Stimulated activated CD4-positive, alpha-beta T cell treated with anti-CD3 and anti-CD28 coated beads, Interleukin-1b, Interleukin-23, amount 100 ng/mL, for 1 hour (primary cell): ENCODE measurements at places on chromosomes 2 and 18.

- no peak for DNase-seq
Measured at GRCh38 chr2:146547236-146547635, 1297.6 kb upstream of the ACVR2A start.

DNA sequence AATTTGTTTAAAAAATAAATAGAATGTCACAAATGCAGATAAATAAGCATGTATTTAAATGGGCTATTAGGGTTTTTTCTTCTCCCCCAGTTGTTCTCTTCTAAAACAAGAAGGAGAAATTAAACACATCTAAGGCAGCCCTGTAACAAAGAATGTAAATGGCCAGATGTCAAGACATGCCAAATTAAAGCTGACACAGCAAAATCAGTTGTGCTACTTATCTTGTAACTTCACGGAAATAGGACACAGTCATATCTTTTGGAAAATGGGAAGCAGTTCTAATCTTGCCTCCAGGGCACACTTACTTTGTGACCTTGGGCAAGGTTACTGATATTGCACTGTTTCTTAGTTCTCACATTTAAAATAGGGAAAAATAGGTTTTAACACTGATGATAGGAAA lies 200.1 kb upstream of the NRXN1 start:
- DNase-seq, result no peak

DNA sequence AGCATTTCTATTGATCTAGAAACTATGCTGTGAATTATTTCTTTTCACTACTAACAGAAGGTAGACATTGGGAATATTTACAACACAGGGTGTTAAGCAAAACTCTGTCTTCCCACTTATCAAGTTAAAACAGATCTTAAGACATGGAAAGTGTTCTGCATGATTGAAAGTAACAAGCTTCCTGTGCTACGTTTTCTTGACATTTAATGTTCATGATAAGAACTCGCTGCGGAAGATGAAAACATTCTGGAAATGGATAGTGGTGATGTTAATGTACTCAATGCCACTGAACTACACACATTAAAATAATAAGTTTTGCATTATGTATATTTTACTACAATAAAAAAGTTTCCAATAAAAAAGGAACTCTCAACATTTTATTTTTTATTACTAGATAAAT lies 74.4 kb upstream of the SCN7A start:
- DNase-seq, result no peak

- no peak for DNase-seq
Measured at GRCh38 chr2:190050001-190050400, 12.5 kb downstream of the MSTN start.

GRCh38 chr2:39851251-39851650 lies 72.2 kb upstream of the THUMPD2 start:
- DNase-seq, result no peak

DNA sequence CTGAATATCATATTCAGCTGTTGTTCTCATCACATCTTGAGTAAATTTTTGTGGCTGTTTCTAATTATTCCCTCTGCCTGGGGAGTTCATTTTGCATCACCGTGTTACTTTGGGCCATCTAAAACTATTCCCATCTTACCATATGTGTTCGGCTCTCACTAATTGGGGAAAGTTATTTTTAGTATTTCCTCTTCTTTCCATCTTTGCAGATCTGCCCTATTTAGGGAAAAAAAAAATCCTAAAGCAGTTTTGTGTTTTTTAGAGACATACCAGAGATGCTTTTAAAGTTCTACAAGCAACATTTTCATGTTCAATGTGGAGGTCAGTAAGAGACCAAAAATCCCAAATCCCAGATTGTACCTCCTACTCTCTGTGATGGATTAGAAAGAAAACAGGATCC lies 111.3 kb upstream of the NDUFV2 start:
- no peak for DNase-seq

DNA sequence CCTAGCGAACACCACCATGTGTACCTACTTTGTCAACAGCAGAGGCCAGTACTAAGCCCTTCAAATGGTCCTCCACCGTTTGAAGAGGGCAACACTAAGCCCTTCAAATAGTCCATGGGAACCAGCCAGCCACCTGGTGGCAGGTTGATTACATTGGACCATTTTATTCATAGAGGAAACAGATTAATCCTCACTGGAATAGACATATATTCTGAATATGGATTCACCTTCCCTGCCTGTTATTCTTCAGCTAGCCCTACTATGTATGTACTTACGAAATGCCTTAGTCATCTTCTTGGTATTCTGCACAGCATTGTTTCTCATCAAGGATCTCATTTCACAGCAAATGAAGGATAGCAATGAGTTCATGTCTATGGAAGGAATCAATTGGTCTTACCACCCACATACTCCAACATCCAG lies 10.0 kb upstream of the ZNF396 start:
- DNase-seq, result no peak

GRCh38 chr2:46967990-46968647 lies 52.5 kb upstream of the MCFD2 start:
- DNase-seq, result no peak

GRCh38 chr2:117953231-117953630 lies 60.6 kb downstream of the CCDC93 start:
- DNase-seq, result no peak

GRCh38 chr2:173239644-173240043 lies 115.0 kb upstream of the CDCA7 start:
- DNase-seq, result no peak

- no peak for DNase-seq
Measured at GRCh38 chr2:213162516-213163118, 11.2 kb upstream of the IKZF2 start.

GRCh38 chr18:27921904-27922751 lies 254.8 kb downstream of the CDH2 start:
- no peak for DNase-seq

DNA sequence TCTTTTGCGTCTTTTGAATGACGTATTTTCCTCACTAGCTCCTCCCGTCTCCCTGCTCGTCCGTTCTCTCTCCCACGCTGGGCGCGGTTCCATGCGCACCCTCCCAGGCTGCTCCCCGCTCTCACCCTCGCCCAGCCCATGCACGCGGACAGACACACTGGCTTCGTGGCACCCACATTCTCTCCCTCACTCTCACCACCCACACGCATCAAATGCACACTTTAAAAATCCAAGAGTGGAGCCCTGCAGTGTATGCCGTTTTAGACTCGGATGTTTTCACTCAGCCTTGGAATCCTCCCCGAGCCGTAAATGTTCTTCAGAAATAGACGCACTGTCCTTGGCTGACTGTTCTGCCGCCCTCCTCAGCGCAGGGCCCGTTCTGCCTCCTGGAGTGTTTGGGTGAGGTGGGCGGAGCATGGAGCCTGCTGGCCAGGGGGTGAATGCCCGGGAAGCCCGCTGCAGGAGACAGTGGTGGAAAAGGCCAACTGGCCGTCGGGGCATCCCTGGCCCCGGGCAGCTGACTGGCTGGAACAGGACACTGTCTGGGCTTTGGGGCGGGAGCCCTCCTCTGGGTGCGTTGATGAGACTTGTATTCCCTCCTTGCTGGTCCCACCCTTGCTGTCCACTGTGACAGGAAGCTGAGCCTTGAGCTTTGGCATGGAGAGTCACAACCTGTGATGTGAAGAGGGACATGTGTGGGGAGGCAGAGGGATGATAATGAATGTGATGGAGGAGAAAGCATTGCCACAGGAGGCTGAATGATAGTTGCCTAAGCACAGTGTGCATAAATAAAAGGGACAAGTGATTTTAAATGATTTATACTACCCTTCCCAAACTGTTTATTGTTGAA lies 35.4 kb upstream of the LYPD6B start:
- DNase-seq, result no peak

DNA sequence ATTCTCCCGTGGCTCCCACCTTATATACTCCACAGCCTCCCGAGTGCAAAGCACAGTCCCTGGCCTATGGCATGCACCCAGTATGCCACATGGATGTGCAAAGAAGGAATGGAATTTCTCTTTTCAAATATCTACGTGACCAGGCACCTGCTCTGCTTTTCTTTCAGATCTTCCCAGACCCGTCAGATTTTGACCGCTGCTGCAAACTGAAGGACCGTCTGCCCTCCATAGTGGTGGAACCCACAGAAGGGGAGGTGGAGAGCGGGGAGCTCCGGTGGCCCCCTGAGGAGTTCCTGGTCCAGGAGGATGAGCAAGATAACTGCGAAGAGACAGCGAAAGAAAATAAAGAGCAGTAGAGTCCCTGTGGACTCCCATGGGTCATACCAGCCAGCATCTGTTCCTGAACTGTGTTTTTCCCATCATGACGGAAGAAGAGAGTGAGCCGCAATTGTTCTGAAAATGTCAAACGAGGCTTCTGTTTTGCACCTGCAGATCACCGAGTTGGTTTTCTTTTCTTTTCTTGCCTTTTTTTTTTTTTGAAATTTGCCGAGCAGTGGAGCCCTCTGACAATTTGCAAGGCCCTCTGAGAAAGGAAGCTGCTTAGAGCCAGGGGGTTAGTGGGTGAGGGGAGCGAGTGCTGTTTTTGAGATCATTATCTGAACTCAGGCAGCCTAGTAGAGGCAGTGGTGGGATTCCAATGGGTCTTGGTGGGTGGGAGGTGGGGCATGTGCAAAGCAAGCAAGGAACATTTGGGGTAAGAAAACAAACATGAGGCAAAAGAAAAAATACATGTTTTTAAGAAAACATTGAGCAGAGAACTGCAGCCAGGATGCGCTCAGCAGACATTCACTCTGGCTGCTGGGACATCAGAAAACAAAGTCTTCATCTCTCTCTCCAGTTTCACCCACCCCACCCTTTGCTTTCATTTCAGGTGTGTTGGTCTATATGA lies 26.2 kb downstream of the LBH start:
- DNase-seq, result no peak

GRCh38 chr2:11955884-11956291 lies 209.5 kb downstream of the LPIN1 start:
- no peak for DNase-seq

GRCh38 chr18:56100090-56100722 lies 512.2 kb upstream of the TCF4 start:
- no peak for DNase-seq

GRCh38 chr2:151161821-151162551 lies 99.7 kb downstream of the RBM43 start:
- no peak for DNase-seq

DNA sequence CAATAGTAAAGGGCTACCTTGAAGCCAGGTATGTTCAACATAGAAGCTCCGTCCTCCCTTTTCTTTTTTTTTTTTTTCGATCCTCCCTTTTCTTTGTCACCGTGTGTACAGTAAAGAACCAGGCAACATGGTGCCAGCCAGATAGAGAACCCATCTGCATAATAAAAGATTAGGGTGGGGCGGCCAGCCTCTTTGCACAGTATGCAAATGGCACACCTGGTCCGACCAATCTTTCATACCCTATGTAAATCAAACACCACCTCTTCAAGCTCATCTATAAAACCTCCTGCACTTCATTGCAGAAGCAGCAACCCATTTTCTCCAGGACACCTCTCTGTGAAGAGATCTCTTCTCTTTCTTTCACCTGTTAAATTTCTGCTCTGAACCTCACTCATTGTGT lies 7.3 kb upstream of the WDR33 start:
- no peak for DNase-seq

GRCh38 chr2:126614524-126615227 lies 41.3 kb upstream of the GYPC start:
- no peak for DNase-seq

GRCh38 chr2:212929971-212930370 lies 221.4 kb downstream of the IKZF2 start:
- no peak for DNase-seq

GRCh38 chr18:13218997-13219396 lies 437 bp downstream of the LDLRAD4 start:
- DNase-seq, result no peak

DNA sequence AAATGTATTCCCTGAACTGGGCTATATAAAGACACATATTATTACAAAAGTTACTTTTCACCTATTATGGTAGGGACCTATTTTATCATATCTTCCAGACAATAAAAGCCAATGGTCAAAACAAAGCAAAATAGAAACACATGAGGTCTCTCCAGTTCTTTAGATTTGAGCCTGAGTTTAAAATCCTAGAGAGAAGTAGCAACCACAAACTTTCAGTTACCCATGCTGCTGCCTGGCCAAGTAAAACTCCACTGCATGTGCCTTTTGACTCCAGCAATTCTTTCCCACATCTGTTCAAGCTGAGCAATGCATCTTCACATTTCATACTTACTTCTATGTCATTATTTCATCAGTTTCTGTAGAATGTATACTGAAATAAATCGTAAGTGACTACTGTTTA lies 405.3 kb downstream of the STK39 start:
- no peak for DNase-seq

DNA sequence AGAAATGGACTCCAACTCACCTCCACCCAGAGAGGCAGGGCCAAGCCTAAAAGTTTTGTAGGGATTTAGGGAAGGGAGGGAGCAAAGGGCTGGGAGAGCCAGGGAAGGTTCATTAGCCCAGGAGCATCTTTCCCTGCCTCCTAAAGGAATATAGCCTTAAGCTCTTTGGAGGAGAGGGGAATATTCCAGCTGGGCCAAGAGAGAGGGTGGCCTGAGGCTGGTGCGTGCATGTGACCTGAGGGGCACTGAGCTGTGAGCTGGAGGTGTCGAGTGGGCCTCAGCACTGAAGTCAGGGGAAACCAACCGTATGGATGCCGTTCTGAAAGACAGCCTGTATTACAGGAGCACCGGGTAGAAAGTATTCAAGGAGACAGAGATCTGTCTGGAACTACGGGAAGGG lies 112.6 kb downstream of the KLHL29 start:
- DNase-seq, result no peak

DNA sequence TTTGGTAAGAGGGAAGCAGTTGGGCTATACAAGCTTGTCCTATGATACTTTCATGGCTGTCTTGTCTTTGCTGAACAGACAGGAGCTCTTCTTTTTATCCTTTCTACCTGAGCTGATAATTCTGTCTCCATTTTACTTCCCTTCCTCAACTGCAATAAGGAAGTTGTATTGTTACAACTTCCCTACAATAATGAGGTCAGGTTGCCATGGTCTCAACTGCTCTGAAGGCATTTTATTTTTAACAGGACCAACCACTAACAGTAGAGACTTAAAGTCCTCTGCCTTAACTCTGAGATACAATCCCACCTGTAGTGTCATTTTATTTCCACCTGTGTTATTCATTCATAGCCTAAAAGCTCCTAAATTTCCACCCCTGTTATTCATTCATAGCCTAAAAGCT lies 118.6 kb upstream of the PGAP1 start:
- no peak for DNase-seq

DNA sequence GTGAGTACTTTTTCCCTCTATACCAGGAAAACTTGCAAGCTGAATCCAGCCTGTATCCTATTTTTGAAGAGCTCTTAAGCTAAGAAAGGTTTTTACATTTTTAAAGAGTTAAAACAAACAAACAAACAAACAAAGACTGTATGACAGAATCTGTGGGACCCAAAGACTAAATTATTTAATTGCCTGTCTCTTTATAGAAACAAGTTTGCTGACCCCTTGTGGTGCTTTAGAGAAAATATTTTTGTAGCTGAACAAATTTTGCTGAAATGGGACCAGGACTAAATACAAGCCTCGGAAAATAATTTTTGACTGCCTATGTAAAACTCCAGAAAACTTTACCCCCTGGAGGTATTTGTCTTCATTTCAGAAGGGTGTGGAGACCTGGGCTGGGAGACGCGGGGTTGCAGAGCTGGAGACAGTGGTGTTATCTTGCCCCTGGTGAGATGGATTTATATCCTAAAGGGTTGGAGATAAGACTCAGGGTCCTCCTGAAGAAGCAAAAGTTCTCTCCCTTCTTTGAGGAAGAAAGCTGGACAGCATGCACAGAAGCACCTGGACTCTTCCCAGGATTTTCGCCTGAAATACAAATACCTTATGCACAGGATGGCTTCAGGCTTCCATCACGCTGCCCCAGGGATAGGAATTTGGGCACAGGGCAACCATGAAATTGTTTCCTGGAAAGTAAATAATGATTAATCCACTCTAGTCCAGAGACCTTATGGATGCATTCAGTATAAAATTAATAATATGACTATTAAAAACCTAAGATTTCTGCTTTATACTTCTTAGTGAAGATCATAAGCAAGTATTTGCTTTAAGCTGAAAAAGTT lies 54.3 kb downstream of the TMX3 start:
- DNase-seq, result no peak
